ENCODE measurements at places on chromosomes 2 and 18.

DNA sequence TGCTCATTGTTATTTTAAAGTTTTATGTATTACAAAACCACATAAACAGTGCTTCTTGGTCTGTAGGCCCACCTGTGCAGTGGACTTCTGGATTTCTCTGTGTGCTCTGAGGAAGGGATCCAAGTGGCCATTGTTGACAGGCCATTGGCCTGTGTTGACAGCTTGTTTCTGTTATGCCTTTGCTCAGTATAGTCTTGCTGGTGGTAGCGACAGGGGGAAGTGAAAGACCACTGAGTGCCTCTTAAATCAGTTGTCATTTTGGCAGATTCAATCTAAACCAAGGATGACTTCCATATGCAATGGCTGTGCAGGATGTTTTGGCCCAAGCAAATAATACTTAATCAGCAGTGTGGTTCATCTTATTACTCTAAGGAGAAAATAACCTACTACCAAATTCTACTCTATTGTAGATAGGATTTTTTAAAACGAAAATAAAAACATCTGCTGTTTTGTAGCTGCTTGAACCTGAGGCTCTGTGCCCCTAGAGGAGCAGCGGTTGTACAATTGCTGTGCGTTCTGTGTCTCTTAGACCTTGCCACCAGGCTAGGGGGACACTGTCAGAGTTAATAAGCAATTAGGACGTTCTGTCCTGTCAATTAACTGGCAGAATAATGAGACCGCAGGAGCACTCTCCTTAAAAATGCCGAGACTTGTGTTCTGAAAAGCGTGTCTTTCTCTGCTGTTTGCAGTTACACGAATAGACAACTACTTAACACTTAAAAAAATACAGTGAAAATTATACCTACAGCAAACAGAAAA lies 108.2 kb downstream of the RHBDD1 start:
- DNase-seq = no peak

GRCh38 chr2:144461308-144461766 lies 58.6 kb downstream of the ZEB2 start:
- no peak for DNase-seq

GRCh38 chr2:120291401-120292311 lies 39.0 kb downstream of the RALB start:
- DNase-seq = no peak

DNA sequence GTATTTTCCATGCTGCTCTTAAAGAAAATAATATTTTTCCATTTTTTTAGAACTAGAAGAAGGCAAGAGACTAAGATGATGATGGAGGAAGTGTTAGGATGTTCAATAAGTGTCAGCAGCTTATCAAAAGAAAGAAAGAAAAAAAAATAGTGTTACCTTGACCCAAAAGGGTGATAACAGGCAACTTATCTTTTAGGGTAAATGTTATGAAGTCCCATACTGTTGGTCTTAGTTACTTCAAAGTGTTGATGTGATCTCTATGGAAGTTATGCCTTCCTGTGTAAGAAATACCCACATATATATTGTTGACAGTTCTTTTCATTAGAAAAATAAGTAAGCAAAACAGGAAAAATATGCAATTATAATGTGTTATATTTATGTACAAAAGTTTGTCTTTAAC lies 143.5 kb downstream of the OTX1 start:
- DNase-seq = no peak

GRCh38 chr18:45775241-45775676 lies 50.2 kb upstream of the SIGLEC15 start:
- DNase-seq = peak; percentile 29

DNA sequence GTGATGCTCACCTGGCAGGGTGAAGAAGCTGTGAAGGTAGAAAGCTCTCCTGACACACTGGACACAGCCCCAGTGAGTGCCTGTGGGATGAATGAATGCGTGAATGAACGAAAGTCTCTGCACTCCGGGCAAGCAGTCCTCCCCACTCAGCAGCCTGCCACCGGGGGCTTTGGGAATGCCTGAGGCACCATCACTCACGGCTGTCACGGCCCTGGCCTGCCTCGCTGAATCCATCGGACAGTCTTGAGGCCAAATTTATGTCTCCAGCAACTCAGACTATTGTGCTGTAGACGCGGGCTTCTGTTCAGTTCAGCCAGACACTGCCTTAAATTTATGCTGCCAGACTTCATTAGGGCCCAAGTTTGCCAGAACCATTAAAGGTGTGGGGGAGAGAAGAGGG lies 62.9 kb upstream of the TEX51 start:
- DNase-seq = no peak

DNA sequence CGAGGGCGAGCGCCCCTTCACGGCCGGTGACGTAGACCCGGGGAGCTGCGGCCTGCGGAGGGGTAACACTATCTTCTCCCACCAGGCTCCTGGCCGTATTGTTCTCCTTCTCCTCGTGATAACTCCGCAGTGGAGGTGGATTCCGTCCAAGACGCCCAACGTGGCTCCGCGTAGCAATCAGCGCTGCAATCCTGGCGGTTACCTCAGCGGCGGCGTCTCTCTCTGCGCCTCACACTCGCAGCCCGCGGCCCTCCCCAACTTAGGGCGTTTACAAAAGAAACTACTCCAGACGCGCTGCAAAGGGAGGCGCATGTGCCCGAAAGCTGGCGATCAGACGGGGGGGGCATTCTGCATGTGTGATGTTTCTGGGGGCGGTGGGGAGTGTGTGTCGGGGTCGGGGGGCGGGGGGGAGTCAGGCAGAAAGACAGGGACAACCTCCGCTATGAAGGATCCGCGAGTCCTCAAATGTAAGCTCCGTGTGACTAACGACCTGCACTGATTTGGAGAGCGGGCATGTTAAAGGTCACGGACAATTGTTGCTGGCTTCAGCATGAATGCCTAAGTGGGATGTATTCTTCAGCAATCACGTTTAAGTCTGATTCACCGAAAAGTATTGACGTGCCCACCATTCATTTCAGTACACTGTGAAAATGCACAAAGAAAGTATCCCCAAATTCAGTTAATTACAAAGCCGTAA lies 1.3 kb upstream of the ZNF516 start:
- peak; percentile 24 for DNase-seq

DNA sequence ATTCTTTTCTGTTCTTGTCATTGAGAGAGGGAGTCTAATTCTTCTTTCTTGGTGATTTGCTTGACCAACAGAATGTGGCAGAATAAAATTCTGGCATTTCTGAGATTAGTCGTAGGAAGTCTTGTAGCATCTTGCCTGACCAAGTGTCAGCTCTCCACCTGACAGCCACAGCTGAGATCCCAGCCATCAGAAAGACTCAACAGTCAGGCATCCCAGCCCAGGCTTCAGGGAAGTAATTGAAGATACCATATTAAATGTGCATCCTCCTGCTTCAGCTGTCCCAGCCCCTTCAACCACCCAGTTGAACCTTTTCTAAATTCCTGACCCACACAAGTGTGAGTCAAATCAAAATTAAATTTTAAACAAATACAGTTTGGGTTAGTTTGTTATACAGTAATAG lies 208.3 kb downstream of the PIK3C3 start:
- DNase-seq = no peak

DNA sequence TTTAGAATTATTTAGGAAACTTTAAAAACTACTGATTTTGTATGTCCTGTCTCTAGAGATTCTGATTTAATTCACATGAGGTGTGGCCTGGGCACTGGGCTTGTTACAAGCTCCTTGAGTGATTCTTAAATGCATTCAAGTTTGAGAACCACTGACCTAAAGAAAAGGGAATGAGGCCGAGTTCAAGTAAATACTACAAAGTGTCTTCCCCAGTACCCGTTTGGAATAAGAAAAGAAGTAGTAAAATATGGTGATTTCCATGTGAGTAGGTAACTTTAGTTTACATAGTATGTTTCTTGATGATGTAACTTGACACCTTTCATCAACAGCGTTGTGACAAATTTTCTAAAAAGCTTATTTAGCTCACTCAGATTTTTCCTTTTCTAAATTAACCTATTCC lies 1022.9 kb upstream of the NRXN1 start:
- no peak for DNase-seq

DNA sequence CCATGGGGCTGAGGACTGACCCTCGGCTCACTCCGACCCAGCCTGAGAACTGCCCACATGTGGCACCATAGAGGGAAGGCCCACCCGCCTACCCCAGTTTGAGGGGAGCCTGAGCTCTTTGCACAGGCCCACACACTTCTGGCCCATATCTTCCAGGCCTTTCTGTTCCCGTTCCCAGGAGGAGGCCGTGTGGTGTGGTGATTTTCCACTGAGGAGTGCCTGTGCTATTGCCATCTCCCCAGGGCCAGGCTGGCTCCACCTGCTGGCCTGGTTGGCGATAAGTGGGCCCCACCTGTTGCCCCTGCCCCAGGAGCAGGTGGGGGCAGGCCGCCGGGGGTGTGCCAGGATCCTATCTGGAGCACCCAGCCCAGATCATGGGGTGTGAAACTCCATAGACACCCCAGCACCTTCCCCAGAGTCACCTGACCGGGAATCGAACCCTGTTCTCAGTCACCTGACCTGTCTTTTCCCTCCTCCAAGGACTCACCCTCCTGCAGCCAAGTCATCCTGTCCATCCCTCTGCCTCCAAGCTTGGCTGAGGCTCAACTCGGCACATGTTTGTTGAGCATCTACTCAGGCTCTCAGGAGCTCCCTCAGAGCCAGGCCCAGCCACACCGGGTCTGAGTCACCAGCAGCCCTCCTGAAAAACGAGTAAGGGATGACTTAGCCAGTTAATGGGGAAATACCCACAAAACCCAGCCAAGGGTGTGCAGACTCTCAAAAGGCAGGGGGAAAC lies 120.1 kb downstream of the CYP26B1 start:
- DNase-seq = no peak

DNA sequence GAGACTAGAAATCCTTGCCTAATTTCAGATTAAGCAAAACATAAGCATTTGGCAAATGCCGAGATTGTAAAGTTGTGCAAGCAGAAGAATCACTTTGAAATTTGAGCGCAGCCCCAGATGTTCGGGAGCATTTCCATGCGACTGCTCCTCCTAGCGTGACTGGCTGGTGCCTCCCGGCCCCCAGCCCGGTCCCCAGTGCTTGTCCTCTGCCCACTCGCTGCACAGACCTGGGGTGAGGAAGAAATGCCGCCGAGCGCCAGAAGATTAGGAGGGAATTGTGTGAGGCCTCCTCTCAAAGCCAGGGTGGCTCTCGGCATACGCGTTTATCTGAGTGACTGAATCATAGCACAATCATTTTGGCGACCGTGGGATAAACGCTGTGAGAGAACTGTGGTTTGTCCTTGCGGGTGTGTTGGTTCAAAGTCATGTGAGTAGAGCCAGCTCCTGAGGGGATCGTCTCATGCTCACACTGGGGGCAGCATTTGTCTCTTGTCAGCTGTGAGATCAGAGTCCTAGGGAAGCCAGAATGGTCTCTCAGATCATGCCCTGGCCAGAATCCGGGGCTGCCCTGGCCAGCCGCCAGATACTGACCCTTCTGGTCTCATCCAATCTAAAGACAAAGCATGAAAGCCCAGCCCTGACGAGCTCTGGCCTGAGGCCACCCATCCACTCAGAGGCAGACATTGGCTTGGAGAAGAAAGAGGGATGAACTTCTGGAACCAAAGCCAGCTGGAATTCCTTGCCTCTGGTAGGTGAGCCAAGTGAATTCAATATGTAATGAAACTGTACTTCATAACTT lies 189.3 kb downstream of the SH3RF3 start:
- DNase-seq = no peak

DNA sequence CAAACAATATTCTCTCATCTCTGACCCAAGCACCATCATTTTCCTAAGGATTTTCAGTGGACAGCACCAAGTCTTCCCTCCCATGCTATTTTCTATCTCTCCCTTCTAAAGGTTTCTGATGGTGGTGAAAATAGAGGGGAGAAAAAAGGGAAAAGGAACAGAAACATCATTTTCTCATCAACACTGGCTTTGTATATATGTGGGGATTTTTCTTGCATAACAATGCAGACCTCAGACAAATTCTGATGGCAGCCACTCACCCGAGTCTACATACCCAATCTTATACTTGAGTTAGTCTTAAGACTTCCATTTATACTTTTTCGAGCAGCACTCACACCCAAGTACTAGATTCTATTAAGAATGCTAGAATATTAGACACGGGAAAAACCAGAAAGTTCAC lies 95.8 kb downstream of the TMEM163 start:
- DNase-seq = no peak

DNA sequence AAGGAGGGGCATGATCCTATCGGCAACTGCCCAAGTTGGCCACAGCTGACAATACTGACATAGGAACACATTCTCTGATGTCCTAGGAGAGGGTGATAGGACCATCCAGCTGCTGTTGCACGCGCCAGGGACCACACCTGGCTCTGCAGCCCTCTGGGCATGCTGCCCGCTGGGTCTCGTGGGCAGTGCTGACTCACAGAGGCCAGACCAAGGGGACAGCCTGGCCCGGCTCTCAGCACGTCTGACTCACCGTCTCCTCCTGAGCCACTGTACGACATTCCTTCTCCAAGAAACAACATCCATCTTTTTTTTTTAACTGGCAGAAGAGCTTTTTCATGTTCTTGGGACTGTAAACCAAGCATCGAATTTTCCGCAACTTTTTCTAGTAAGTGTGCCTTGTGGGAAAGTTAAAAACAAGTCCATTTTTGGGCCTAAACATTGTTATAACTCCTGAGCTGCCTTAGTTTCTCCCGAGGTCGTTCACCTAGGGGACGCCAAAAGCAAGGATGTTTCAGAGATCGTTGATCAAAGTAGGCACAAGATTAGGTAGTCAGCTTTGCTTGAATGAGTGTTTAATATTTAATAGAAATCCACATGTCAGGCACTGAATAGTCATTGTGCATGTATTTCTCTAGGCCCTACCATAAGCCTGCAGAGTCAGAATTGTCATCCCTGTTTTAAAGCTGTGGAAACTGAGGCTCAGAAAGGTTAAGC lies 100.3 kb downstream of the TTC32 start:
- DNase-seq = no peak

- no peak for DNase-seq
Measured at GRCh38 chr2:217407362-217407761, 547.5 kb upstream of the TNP1 start.

DNA sequence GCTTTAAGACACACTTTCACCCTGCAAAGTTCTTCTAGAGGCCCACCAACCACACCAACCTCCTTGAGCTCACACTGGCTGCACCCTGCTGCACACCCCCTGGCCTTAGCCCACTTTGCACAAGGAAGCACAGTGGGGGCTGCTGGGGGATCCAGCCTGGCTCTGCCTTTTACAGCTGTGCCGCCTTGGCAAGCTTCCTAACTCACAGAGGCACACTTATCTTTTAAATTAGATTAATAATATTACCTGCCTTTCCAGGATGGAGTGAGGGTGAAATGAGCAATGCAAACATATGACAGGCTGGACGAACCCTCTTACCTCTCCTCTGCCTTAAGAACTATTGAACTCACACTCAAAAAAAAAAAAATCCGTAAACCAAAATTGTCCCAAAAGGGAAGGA lies 715.8 kb upstream of the ID2 start:
- no peak for DNase-seq

- DNase-seq = no peak
Measured at GRCh38 chr2:112733456-112733855, 12.6 kb downstream of the NT5DC4 start.

- no peak for DNase-seq
Measured at GRCh38 chr2:212477571-212477970, 61.0 kb downstream of the ERBB4 start.

GRCh38 chr18:54269893-54270844 lies 852 bp downstream of the POLI start:
- DNase-seq = no peak
